ENCODE measurements at places on chromosomes 7 and 10.

- DNase-seq: peak; percentile 92
Measured at GRCh38 chr10:90930070-90930837, 9.4 kb upstream of the ANKRD1 start.

GRCh38 chr10:110081911-110082310 is 74.1 kb downstream of the ADD3 start:
- peak; percentile 97 for DNase-seq

DNA sequence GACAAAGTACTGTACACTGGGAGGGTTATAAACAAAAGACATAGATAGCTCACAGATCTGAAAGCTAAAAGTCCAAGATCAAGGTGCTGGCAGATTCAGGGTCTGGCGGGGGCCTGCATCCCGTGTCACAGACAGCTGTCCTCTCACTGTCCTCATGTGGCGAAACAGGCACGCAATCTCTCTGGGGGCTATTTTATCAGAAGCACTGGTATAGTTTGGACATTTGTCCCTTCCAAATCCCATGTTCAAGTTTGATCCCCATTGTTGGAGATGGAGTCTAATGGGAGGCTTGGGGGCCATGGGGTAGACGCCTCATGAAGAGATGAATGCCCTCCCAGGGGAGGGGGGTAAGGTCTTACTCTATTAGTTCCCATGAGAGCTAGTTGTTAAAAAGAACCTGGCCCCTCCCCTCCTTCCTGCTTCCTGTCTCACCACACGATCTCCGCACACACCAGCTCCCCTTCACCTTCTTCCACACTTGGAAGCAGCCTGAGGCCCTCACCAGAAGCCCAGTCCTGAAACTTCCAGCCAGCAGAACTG is 72.5 kb upstream of the UCN3 start:
- no peak for DNase-seq

DNA sequence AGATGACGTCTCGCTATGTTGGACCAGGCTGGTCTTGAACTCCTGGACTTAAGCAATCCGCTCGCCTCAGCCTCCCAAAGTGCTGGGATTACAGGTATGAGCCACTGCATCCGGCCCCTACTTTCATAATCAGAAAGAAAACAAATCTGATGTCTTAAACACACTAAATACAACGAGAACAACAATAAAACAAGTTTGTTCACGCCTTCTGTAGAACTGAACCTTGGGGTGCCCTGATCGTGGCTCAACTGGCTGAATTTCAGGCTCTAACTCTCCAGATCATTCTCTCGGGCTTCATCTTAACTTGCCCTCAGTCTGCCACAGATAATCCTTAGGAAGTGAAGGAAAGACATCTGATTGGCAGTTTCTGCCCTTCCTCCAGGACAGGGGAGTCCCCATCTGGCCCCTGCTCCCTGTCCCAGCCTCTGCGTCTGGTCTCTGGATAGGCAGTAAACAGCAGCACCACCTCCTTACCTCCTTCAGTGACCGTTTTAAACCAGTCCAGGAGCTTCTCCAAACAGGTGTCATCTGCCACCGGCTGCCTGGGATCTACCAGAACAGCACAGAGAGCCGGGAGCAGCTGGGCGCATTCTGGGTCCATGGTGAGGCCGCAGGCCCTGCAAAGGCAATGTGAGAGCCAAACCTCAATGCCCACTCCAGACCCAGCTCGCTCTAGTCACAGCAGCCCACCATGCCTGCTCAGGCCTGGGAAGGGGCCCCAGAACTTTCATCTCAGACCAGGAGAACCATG is 1.3 kb downstream of the BRAT1 start:
- no peak for DNase-seq

GRCh38 chr7:44626620-44627019 is 20.2 kb downstream of the OGDH start:
- DNase-seq: no peak

DNA sequence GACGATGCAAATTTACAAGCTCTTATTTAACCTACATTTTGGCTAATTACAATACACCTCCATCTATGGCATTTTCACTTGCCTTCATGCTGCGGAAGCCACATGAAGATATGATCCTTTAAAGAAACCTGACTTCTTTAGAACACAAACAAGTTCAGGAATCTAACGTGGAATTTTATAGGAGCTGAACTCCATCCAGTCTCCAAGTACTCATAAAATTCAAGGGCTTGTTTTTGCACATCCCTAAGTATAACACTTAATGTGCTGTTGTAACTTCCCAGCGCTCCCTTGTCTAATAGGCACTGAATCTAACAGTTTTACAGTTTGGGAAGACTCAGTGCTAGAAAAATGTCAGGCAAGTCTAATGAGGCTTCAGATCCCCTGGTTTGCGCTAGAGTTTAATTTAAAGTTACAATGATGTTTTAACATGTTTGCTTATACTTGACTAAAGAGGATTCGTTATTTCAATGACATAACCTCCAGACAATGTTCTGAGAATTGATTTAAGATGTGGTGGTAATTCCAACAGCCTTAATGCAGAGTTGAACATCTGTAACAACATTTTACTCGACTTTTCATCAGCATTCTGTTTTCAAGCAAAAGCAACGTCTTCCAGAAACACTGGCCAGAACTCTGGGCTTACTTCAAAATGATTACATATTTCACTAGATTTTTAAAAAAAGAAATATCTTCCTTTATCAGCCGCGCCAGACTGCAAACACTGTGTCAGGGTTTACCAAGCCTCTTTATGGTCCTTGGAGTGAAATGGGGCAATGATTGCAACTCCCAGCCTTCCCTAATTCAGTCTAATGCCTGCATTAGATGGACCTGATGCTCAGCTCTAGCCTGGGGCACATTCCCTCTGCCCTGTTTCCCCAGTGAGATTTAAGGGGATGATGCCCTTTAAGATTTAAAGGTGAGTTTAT is 664.3 kb downstream of the KCNMA1 start:
- no peak for DNase-seq

DNA sequence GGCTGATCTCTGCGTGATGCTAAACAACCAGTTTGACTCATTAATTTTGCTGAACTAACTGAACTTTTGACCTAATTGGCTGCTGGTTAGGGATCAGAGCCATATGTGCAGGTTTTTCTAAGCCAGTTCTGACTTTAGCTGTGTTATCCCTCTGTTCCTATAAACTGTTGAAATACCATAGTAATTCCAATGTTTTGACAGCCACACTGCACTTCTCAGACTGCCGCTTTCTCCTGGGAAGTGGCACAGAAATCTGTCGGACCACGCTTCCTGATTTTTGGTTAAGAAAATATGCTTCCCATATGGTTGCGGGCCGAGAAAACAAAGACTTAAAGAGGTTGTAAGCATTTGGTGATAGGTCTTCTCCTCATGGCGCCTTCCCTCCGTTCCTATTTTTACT is 42.3 kb downstream of the TBXAS1 start:
- DNase-seq: peak; percentile 26

DNA sequence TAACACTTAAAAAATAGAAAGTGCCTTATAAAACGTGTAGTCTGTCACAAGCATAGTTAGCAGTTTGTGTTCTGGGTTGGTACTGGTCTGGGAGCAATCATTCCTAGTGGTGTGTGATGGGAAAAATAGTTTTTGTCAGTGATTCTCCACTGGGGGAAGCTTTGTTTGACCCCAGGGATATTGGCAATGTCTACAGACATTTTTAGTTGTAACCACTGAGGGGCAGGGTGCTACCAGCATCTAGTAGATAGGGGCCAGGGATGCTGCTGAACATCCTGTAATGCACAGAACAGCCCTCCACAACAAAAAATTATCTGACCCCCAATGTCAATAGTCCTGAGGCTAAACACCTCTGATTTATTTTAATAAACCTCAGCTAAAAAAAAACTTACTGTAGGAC is 51.6 kb upstream of the CREB5 start:
- no peak for DNase-seq

DNA sequence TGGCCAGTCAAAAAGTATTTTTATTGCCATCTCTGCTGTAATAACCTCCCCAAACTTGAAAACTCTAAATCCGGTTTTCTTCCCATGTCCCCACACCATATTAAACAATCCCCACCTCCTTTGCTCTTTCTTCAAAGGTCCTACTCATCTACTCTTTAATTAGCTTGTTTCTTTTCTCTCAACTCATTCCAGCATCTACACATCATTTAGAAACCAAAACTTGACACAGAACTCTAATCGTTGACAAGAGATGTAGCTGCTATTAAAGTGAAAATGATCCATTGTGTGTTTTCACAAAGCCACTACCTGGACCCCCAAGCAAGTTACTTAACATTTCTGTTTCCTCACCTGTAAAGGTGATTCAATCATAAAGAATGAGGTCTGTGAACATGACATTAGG is 436.3 kb upstream of the NPVF start:
- DNase-seq: no peak

- no peak for DNase-seq
Measured at GRCh38 chr7:21922605-21923004, 23.1 kb downstream of the CDCA7L start.

GRCh38 chr10:816958-817357 is 114.5 kb downstream of the LARP4B start:
- DNase-seq: no peak

- no peak for DNase-seq
Measured at GRCh38 chr7:77524731-77525130, 12.4 kb upstream of the PTPN12 start.

DNA sequence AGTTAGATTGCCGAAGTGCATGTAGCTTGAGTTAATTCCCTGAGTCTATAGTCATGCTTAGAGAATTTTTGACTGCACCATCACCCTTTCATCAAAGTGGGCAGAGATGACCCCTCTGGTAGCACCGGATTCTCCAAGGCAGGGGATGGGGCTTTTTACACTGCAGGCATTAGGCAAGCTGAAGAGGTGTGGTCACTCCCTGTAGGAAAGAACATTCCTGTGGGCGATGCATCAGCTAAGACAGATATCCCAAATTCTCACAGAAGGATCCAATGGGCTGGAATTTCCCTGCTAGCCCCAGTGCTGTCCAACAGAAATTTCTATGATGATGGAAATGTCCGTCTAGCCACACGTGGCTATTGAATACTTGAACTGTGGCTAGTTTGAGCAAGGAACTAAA is 118.2 kb downstream of the ADAM12 start:
- DNase-seq: peak; percentile 61

- peak; percentile 65 for DNase-seq
Measured at GRCh38 chr7:22944510-22944909, 69.4 kb downstream of the HYCC1 start.

Measured in fibroblast of pulmonary artery (primary cell).